ENCODE measurements at places on chromosomes 4 and X.

DNA sequence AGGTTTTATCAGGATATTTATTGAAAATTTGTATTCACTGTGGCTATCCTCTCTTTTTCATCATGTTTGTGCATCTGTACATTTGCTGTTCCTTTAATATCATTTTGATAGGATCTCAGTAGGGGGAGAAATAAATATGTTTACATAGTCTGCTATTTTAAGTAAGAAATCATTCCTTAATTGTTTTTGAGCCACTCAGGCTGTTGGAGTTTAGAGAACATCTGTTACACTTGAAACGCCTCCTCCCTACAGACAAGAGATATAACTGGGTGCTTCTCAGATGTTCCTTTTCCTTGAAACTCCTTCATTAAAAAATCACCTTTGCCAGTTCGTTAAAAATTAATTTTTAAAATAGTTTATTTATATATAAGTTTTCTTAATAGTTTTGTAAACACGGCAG lies 59.4 kb downstream of the QRFPR start:
- no peak for DNase-seq

- DNase-seq: no peak
Observed at GRCh38 chr4:114673306-114673705, 74.7 kb downstream of the UGT8 start.

GRCh38 chrX:14590216-14590615 lies 60.9 kb downstream of the GLRA2 start:
- no peak for DNase-seq

- no peak for DNase-seq
Observed at GRCh38 chr4:6987588-6987961, 55.6 kb upstream of the TADA2B start.

DNA sequence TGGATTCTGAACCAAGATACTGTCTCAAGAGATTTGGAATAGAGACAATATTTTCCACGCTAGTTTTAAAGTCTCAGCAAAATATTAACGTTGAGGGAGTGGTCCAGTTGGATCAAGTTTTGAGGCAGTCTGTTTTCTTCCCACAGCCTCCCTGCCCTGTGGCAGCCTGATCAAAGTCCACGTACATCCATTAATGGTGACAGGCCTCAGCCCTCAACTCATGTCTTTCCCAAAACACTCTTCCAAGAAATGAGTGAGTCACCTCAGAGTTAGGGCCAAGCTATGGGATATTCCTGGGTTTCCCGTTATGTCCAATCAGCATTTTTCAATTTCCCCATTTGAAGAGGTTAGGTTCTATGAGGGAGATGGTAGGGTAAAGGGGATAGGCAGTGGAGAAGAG lies 28.5 kb downstream of the EGFL6 start:
- DNase-seq: no peak

DNA sequence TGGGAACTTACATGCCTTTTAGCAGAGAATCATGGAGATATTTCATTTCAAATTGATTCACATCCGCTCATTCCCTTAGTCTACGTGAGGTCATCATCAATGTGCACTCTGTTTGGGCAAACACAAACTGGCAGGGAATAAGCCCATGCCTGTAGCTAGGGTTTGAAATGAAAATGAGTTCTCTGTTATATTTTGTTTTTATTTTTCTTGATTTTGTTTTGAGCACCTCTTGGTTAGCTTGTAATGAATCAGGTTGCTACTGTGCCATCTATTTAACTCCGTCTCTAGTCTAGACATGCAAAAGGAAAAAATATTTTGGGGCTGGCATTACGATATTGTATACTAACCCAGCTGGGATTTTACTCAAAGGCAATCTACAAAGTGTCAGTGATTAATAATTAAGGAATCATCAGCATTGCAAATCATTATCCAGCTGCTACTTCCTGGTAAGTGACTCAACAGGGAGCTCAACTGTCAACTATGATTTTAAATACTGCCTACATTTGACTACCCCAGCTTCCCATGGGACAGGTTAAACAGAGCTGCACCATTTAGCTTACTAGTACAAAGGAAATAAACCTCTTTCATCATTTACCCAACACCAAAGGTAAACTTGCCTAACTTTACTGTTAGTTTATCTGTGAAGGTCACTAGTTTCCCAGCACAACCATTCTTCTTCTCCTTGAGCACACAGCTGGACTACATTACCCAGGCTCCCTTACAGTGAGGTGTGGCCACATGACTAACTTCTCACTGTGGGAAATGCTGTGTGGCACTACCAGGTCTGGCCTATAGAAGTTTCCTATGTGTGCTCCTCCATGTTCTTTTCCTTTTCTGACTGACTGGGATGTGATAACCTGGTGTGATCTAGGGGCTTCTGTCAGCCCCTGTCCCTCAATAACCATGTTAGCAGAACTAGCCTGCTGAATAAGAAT lies 21.2 kb upstream of the TRPC5OS start:
- DNase-seq: no peak

GRCh38 chr4:80086296-80086695 lies 13.3 kb upstream of the ANTXR2 start:
- no peak for DNase-seq

- DNase-seq: no peak
Observed at GRCh38 chr4:177937041-177937440, 494.8 kb upstream of the AGA start.

DNA sequence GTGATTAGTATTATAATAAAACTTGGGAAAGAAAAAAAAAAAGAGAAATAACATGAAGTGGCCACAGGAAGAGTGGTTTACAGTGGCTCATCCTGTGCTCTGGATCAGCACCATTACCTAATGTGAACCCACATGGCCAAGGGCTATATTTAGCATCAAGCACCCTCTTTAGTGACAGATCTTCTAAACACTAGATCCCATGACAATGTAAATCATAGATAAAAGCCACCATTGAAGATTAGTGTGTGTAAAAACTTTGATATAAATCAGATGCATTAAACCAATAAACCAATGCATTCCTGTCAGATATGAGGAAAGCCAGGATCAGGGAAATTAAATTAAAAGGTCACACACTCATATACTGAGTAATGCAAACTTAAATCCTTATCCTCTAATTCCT lies 400.6 kb upstream of the MAGEB18 start:
- no peak for DNase-seq

GRCh38 chr4:184064877-184065276 lies 152.8 kb downstream of the ENPP6 start:
- DNase-seq: no peak

- DNase-seq: no peak
Observed at GRCh38 chr4:33160126-33160525, 2440.0 kb downstream of the PCDH7 start.
